Naive thymus-derived CD8-positive, alpha-beta T cell (primary cell): ENCODE measurements at places on chromosomes 5 and 9. TPM values are rescaled to one million over a fixed set of nuclear protein-coding genes. Genes with fewer than 3 reads are reported as not detected.

Gene ST6GALNAC4
- 47.0 TPM for total RNA-seq

Gene RALGDS
- total RNA-seq = 93.7 TPM

GRCh38 chr5:180784497-180785097, 18.0 kb downstream of the MGAT1 start:
- H3K4me1 ChIP-seq = peaks cover 32% of the 10 kb centered on the region
- peaks cover 9% of the 10 kb centered on the region for H3K36me3 ChIP-seq
- no peak overlapping the region for H3K4me3 ChIP-seq

Gene PTGES2
- total RNA-seq = 75.6 TPM

DNA sequence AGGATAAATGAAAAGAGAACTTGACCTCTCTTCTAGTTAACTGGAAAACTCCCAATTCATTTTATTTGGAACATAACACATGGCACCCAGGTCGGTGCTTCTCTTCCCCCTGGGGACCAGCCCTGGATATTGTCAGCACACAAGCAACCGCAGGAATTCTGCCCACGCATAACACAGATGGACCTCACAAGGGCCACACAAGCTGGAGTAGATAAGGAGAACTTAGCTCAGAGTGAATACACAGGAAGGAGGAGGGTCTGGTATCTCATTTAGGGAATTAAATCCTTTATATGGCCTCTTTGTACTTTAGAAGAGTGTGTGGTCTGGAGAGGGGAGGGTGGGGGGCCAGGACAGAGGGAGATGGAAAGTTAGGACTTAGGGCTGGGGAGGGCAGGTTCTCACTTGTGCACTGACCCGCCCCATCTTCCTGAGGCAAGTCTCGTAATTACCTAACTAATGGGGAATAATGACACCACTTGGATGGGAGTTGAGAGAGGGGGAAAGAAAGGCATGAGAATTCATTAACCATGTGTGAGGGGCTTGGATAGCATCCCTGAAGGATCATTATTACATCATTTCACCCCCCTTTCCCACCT, 341.2 kb upstream of the WWC1 start:
- no peak overlapping the region for H3K4me3 ChIP-seq
- no peaks in the 10 kb centered on the region for H3K36me3 ChIP-seq
- no peak overlapping the region for H3K27ac ChIP-seq
- DNase-seq = no peak
- peaks cover 5% of the 10 kb centered on the region for H3K4me1 ChIP-seq
